AG04450 (cell line): ENCODE measurements at places on chromosomes 6 and 20. TPM values are rescaled to one million over a fixed set of nuclear protein-coding genes. Genes with fewer than 3 reads are reported as not detected.

- DNase-seq: no peak
Observed at GRCh38 chr6:90183587-90184333, 112.9 kb downstream of the BACH2 start.

- DNase-seq: no peak
Observed at GRCh38 chr6:105681061-105681460, 278.2 kb upstream of the PREP start.

DNA sequence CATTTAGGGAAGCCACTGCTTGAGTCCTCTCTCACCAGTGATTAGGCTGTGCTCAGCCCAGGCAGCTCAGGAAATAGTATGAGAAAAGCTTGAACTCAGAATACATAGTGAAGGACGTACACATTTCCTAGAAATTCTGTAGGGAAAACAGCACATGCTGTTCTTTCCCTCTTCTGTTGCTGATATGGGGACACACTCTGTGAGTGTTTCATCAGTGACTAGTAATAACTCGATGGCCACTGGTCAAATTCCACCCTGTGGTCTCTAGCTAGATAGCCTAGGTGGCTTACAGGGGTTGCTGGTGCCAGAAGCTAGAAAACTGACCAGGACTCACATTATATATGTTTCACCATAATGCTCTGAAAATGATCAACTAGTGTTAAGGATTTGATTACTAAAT lies 259.8 kb upstream of the SOX4 start:
- no peak for DNase-seq

DNA sequence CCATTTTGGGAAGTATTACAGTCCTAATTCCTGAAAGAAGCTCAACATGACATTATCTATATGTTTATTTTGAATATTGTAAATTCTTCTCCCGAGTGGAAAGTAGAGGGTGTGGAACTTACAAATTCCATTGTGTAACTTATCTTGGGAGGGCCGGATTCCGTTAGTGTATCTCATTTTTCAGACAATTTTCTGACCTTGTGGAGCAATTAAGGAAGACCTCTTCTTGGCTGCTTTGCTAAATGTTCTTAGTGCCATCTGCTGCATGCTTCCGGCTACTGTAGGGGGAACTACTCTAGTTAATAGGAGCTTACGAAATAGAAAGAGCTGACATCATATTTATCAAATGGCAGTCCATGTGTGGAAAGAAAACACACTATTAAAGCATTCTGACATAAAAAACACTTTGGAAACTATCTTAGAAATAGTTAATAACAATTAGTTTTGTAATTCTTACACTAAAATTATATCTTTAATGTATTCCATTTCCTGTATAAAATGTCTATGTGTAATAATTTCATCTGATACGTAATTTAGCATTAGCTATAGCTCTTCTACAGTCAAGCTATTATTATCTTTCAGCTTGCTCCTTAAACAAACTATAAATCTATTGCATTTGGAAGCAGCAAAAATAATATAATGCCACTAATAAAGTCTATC lies 41.5 kb upstream of the KCNQ5 start:
- peak; percentile 49 for DNase-seq

- DNase-seq: no peak
Observed at GRCh38 chr6:135008072-135008940, 46.3 kb downstream of the HBS1L start.

DNA sequence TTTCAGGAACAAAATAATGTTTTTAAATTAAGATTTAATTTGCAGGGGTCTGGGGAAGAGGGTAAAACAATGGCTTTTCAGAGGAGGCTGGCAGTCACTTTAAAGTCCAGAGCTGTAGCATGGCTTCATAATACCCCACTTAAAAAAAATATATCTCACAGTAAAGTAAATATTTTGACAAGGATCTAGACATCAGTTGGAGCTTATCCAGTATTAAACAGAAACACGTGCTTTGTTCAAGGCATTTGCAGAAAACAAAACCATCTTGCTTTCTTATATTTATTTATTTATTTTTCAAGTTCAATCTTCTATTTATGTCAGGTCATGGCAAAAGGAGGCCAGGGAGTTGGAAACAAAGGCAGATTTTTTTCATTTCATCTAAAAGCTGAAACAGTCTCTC lies 53.3 kb upstream of the PRL start:
- DNase-seq: no peak

DNA sequence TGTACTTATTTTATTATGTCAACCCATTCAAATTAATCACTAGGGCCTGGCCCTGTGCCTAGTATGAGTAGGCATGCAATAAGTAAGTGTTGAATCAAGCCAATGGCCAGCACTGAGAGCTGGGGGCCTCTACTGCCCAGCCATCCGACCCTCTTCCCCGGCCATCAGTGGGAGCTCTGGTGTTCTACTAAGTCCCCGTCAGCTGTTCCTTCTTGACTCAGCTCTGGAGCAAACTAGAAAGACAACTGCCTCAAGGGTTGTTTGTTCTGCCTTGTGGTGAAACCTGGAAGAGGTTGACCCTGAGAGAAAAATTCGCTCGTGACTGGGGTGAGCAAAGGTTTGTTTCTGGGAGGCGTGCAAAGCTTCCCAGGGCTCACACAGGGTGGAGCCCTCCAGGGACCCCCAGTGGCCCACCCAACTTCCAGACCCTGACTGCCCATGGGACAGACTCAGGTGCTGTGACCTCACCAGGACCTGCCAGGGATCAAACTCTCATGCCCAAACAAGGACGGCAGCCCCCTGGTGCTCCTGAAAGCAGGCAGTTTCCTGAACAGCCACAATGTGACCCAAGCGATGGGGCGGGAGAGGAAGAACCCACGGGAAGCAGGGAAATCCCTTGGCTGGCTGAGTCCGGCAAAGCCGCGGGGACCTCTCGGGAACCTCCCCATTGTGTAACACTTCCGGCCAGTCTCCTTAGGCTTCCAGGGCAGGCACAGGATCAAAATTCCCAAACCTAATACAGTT lies 50.4 kb downstream of the BANF2 start:
- no peak for DNase-seq

DNA sequence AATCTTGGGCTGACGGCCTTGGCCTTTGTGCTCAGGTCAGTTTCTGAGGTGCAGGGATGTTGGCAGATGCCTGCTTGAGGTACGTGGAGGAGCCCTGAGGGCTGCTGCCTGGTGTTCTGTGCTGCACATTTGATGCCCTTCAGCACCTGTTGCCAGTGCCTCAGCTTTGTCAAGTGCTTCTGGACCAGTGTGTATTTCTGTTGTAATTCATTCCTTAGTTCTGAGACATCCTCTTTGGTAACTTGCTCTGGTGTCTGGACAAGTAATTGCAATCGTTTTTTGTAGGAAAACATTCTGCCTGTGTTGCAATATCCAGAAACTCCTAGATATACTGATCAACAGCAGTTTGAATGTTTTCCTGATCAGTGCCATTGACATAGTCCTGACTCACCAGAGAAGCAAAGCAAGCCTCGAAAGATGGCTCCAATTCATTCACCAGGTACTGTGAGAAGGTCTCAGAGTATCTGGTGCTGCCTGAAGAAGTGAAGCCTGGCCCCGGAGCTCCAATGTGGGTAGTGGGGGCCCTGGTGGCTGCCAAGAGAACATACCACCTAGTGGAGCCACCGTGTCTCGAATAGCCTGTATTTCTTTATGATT lies 26.7 kb downstream of the ZNF337 start:
- peak; percentile 53 for DNase-seq

The FRMD1 gene
- polyA plus RNA-seq: not detected in 2 replicates

The OR2H2 gene
- not detected in 2 replicates for polyA plus RNA-seq

GRCh38 chr6:53373638-53374037 lies 24.9 kb upstream of the ELOVL5 start:
- DNase-seq: no peak

The ECT2L gene
- polyA plus RNA-seq: 0.01 TPM in 1 of 2 replicates, not detected in the other

The CCM2L gene
- polyA plus RNA-seq: not detected in 2 replicates

The PEDS1 gene
- polyA plus RNA-seq: 24.7 and 34.1 TPM in 2 replicates

The BPI gene
- 0.04 and 0.12 TPM in 2 replicates for polyA plus RNA-seq
